ENCODE measurements at places on chromosomes 3 and 15. TPM values are rescaled to one million over a fixed set of nuclear protein-coding genes. Genes with fewer than 3 reads are reported as not detected.

GRCh38 chr3:55091381-55092225, 163.7 kb upstream of the LRTM1 start:
- no peak for DNase-seq

DNA sequence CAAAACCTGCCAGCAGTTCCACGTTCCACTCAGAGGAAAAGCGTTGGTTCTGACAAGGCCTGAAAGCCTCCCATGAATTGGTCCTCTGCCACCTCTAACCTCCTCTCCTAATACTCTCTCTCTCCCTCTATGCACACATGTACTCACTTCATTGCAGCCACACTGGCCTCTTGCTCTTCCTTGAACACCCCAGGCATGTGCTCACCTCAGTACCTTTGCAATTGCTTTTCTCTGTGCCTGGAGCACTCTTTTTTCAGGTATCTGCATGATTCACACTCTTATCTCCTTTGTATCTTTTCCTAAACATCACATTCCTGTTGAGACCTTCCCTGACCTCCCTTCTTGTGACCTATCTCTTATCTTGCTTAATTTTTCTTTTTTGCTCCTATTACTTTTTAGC, 178.2 kb upstream of the FEZF2 start:
- DNase-seq, result no peak

GRCh38 chr3:42502429-42503250, at the start of gene VIPR1:
Gene VIPR1, plus strand, starts transcription at chr3:42502643. Its CDS starts 93 bp downstream, at chr3:42502736.
- peak; percentile 95 for DNase-seq

DNA sequence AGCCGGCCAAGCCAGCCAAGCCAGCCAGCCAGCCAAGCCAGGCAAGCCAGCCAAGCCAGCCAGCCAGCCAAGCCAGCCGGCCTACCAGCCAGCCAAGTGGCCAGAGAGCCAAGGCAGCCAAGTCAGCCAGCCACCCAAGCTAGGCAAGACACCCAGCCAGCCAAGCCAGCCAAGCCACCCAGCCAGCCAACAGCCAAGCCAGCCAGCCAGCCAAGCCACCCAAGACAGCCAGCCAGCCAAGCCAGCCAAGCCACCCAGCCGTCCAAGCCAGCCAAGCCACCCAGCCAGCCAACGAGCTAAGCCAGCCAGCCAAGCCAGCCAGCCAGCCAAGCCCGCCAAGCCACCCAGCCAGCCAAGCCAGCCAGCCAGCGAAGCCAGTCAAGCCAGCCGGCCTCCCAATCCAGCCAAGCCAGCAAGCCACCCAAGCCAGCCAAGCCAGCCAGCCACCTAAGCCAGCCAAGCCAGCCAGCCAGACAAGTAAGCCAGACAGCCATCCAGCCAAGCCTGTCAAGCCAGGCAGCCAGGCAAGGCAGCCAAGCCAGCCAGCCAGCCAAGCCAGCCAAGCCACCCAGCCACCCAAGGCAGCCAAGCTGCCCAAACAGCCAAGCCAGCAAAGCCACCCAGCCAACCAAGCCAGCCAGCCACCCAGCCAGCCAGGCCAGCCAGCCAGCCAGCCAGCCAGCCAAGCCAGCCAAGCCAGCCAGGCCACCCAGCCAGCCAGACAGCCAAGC, 200.5 kb downstream of the GOLGA6L6 start:
- DNase-seq, result peak; percentile 52

GRCh38 chr3:2375376-2375775, 276.7 kb downstream of the CNTN4 start:
- no peak for DNase-seq

GRCh38 chr3:40404591-40405198, 17.7 kb downstream of the ENTPD3 start:
- no peak for DNase-seq

DNA sequence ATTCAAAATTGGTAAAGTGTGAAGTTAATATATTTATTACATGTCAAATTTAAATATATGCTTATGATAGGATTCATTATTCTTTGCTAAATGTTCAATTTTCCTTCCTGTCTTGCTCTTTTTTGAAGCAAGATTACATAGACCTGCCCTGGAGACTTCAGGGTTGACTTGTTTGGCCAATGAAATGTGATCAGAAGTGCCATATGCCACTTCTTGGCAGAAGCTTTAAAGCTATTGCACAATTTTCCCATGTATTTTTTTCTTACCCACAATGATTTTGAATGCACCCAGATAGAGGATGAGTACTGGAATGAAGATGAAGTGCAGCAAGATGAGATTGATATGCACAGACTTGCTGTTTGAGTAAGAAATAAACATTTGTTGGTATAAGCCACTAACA, 406.3 kb upstream of the BCHE start:
- no peak for DNase-seq

DNA sequence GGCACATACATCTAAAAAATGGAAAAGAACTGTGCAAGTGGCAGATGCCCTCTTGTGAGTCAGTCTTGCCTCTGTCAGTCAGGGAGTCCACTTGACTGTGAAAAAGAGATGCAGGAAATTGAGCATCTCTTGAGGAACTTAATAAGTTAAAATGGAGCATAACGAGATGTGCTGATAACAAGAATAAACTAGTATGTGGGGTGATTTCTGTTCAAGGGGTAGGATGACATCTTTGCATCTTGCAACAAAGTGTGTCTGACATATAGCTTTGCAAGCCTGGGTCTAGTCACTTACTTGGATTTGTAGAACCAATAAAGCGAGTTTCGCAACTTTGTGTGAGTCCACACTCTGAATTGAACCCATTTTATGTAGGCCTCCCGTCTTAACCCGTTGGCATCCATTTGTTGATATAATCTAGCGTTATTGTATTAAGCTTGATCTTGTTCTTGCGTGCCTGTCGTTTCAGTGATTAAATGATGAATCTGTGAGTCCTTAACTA, 2.2 kb downstream of the USP3 start:
- DNase-seq, result peak; percentile 53

- DNase-seq, result no peak
These were observed 125.0 kb upstream of the TRIM42 start for GRCh38 chr3:140552898-140553297.

The EIF2A gene
- total RNA-seq, result 105 TPM

- DNase-seq, result peak; percentile 79
These were observed 35.8 kb downstream of the CPN2 start for GRCh38 chr3:194315088-194315964.

The LRTM1 gene
- not detected for total RNA-seq

The ITGB5 gene
- total RNA-seq, result 0.29 TPM

The CAND2 gene
- 8.2 TPM for total RNA-seq

DNA sequence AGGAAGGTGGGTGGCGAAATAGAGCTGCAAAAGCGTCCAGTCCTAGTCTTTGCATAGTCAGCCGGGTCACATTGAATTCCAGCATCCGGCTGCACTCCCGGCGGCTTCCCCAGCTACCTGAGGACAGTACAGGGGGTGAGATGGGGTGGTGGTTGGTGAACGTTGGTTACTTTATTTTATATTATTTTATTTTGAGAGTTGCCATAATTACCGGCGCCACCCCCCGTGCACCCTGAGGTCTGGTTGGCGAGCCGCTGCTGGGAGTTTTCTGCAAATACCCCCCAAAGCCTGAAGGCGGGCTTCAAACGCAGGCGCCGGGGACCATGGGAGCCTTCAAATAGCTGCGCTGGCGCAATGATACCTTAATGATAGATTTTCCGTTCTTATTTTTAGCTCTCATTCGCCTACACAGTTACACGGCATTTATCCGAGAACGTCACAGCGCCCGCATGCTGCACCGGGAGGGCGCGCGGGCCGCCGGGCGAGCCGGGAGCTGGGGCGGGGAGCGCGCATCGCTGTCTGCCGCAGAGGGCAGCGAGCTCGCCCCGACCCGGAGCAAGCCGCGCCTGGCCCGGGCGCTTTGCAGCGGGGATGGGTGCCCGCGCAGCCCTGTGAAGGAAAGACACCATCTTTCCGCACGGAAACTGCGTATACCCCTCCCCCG, 756 bp upstream of the RASGRF1 start:
- no peak for DNase-seq

The SLC28A1 gene
- total RNA-seq, result not detected

All from naive thymus-derived CD4-positive, alpha-beta T cell (primary cell).